HFFc6 (cell line): ENCODE measurements at places on chromosomes 12 and 14. TPM values are rescaled to one million over a fixed set of nuclear protein-coding genes. Genes with fewer than 3 reads are reported as not detected.
A peak's percentile ranks its signal among the peaks of the same experiment; 100 is the strongest.

The TEP1 gene
- 13.7 to 17.7 TPM (median 15.8 TPM) in 3 replicates for total RNA-seq

The IL31 gene
- total RNA-seq = not detected in 3 replicates

- DNase-seq = no peak
Measured at GRCh38 chr12:113396200-113396599, 7.5 kb downstream of the SDS start.

GRCh38 chr12:115185506-115185905 lies 501.5 kb upstream of the TBX3 start:
- DNase-seq = no peak

DNA sequence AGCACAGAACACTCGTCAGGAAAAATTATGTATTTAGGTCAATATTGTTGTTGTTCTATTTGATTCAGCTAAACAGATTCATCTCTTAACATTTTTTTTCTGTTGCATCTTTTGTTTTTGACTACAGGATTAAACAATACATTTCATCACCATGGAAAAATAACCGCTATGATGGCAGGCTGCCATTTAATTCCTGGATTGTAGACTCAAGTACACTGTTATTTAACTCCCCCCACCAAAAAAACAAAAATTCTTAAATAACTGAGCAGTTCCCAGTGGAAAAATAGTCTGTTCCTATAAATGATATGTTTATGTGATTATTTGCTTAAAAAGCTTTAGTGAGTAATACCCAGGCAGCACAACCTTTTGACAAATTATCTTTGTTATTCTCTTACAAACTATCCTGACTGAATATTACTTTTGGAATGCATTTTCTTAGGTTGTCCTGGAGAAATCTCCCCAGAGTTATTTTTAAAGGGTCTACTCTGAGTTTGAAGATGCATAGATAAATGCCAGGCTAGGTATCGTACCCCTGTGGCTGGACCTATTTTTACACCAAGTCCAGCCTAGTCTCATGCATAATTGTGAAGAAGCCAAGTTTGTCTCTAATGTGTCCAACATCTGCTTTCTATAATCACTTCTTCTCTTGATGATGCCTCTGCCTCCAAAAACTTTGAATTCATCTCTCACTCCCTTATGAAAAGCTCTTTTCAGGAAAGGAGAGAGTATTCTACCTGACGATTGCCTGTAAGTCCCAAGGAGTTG lies 3.7 kb downstream of the KERA start:
- peak; percentile 78 for DNase-seq

GRCh38 chr14:57495416-57495815 lies 1.8 kb upstream of the CCDC198 start:
- DNase-seq = no peak

The CLEC6A gene
- total RNA-seq = not detected in 3 replicates

DNA sequence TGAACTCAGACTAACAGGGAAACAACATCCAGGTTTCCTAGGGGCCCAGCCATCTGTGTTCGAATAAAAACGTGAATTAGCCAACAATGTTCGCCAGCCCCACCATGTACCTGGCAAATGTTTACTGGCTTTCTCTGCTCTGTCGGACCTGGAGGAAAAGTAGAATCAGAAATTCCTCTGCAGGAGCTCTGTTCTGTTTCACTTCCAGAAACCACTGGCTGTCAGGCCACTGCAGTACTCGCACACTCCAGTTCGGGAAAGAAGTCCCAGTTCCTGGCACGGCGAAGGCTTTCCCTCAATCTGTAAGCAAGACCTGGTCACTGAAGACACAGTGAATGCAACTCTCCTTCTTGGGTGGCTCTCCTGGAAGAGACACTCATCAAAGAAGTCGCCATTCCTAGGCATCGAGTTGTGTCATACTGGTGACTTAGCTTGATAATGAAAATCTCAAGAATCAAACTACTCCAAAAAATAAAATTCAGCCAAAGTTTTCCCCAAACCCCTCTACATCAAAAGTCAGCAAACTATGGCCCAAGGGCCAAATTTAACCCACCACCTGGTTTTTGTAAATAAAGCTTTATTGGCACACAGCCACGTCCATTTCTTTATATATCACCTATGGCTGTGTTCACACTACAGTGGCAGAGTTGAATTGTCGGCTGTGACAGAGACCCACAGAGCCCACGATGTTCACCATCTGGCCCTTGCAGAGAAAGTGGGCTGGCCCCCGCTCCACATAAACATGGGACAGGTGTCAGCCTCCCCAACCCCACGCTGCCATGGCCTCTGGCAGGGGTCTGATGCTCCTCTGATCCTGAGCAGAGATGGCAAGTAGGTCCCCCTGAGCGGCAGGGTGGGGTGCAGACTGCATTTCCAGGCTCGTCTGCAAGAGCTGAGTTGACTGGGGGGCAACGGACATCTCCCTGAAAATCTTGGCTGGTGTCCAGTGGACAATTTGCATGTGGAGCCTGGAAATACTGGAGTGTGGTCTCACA lies 189.2 kb upstream of the DIO3 start:
- DNase-seq = no peak

The RNASE3 gene
- total RNA-seq = not detected in 3 replicates

GRCh38 chr12:111166779-111167540 lies 201.9 kb downstream of the PHETA1 start:
- no peak for DNase-seq

DNA sequence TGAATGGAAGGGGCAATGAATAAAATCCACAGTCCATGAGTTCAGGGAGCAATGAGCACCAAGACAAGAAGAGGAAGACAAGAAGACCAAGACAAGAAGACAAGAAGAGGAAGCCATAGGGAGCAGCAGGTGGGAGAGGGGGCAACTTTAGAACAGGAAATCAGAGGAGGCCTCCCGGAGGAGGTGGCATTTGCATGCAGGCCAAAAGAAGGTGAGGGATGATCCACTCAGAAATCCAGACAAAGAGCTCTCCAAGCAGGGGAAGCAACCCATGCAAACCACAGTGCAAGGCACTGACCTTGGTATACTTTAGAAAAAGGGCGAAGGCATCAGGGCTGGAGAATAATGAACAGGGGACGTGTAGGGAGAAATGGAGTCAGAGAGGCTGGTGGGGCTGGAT lies 58.6 kb downstream of the SCARB1 start:
- no peak for DNase-seq

GRCh38 chr12:46160101-46160980 lies 108.5 kb downstream of the SLC38A1 start:
- DNase-seq = peak; percentile 53

- no peak for DNase-seq
Measured at GRCh38 chr12:18823461-18823860, 85.5 kb downstream of the CAPZA3 start.

- DNase-seq = peak; percentile 11
Measured at GRCh38 chr14:62143245-62143644, 381.0 kb downstream of the SNAPC1 start.
